ENCODE measurements at places on chromosomes 16 and 17.

- no peak for DNase-seq
These were observed 7.6 kb downstream of the ALKBH5 start for GRCh38 chr17:18191236-18191667.

- DNase-seq = no peak
These were observed 21.0 kb upstream of the MTMR4 start for GRCh38 chr17:58535431-58535830.

- no peak for DNase-seq
These were observed 224.2 kb downstream of the ENGASE start for GRCh38 chr17:79298799-79299198.

- peak; percentile 44 for DNase-seq
These were observed 611 bp downstream of the RRAD start for GRCh38 chr16:66924527-66925321.

DNA sequence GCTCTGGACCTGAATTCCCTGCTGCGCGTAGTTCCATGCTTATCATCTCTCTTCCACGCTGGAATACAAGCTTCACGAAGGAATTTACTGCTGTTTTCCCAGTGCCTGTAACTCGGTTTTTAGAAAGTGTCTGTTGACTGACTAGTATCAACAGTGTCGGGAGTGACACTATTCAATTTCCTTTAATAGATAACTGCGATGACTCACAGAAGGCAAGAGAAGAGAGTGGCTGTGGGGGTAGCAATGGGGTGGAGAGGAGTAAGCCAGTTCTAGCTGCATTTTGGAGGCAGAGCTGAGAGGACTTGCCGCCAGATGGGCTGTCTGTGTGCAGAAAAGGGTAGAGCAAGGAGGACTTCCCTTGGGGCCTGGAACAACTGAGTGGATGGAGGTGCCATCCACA, 25.2 kb downstream of the B4GALNT2 start:
- DNase-seq = no peak

DNA sequence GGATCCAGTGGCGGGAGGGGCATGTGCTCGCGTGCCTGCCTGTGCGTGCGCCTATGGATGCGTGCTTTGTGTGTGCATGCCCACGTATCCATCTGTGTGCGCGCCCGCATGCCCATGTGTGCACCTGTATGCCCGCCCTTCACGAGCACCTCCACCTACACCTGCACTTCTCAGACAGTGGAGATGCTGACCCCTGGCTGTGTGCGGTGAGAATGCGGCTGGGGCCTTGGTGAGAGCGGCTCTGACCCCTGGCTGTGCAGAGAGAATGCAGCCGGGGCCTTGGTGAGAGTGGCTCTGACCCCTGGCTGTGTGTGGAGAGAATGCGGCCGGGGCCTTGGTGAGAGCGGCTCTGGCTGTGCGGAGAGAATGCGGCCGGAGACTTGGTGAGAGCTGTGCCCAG, 33.9 kb downstream of the AXIN1 start:
- no peak for DNase-seq

DNA sequence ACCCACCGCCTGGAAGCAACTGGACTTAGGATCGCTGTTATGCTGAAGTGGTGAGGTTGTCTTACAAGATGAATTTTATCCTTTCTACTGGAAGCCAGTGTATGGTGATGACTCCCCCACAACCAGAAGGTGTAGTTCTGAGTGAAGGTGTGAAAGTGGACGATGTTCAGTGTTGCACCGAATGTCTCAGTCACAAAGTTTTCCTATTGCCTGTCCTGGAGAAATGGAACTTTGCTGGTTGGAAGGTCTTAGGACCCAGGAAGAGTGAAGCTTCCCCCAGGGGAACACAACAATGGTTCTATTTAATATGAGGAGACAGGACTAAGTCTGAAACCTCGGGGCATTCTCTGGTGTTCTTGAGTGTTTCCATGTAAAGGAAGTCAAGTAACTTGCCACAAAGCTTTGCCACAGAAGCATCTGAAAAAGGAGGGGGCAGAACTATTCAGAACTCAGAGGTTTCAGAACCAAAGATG, 44.2 kb downstream of the USP22 start:
- DNase-seq = no peak

Measured in activated CD4-positive, alpha-beta T cell treated with anti-CD3 and anti-CD28 coated beads, Interleukin-2, Interleukin-6, amounts not matched to agents 100 ng/mL and 50 ng/mL, durations not matched to agents 16 hours and 8 hours (primary cell).